BE2C (cell line): ENCODE measurements at places on chromosomes 6 and 20.

DNA sequence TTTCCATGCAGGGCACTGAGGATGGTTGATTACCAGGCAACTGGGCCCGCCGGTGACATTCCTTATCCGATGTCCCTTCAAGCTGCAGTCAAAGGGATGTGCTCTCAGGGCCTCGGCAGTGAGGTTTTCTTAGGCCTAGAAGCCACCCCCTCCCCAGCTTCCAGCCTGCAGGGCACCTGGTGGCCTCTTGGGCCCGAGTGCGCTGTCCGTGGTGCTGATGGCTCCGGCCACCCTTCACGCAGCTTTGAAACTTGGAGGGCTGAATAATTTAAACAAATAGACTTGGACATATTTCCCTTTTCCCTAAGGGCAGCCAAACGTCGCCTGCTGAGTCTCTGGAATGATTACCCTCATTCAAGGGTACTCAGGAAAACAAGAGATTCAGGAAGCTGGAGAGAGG lies 8.9 kb upstream of the MLN start:
- peak; percentile 35 for DNase-seq

DNA sequence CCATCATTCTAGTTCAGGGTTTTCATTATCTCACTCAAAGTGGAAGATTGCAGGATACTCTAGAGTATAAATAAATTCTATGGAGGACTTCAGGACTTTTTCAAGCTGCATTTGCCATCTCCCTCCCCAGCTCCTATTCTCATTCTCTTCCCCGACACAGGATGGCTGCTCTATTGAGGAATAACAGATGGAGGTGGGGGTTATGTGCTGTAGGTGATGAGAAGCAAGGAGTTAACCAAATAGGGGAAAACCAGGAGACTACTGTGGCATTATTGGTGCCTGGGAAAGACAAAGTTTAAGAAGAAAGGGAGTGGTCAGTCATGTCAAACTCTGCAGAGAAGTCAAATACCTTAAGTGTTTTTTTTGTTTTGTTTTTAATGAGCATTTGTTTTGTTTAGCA lies 109.3 kb downstream of the GRIK2 start:
- no peak for DNase-seq

DNA sequence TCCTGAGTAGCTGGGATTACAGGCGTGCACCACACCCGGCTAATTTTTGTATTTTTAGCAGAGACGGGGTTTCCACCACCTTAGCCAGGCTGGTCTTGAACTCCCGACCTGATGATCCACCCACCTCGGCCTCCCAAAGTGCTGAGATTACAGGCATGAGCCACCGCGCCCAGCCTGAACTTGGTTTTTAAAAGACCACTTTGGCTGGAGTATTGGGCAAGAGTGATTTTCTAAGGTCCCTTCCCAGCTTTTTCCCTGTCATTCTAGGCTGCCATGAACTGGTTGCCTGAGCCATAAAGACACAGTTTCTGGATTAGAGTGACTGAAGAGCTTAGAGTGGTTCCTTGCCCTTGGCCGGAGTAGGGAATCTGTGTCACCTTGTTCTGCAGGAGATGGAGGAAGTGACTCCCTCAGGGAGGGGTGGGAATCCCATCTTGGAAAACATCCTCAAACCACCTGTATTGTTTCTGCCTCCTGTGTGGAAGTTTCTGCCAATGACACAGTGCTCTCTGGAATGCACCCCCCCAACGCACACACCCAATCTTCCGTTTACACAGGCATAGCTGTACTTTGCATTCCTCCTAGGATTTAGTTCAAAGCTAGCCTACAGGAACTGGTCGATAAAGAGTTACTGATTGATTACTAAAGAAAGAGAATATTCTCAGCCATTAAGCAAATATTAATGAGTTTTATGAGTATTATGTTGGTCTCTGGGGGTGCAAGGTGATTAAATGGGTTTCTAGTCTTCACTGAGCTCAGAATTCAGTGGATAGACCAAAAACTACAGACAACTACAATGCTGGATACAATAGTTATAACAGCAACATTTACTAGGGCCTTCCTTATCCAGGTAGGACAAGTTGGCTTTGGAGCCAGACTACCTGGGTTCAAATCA lies 18.2 kb downstream of the BCL2L1 start:
- DNase-seq, result no peak

- DNase-seq, result no peak
Measured at GRCh38 chr20:63573647-63574131, 350 bp downstream of the HELZ2 start.

- no peak for DNase-seq
Measured at GRCh38 chr20:2080532-2081224, 20.9 kb upstream of the STK35 start.

DNA sequence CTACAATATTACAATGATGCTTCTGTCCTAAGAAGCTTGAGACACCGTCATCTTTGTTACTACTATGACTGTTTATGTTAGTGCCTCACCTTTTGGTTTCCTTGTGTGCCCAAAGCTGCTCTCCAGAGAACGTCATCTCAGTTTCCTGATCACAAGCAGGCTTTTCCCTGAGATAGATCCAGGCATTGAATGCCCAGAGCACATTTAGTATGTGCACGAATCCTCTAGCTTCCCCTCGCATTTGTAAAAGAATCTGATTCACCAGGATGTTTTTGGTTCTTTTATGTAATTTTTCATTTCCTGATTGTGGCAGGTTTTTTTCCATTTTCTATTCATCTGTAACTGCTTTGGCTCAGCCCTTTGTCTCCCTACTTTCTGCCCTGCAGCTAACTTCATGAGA lies 100.2 kb upstream of the TMEM181 start:
- DNase-seq, result no peak

DNA sequence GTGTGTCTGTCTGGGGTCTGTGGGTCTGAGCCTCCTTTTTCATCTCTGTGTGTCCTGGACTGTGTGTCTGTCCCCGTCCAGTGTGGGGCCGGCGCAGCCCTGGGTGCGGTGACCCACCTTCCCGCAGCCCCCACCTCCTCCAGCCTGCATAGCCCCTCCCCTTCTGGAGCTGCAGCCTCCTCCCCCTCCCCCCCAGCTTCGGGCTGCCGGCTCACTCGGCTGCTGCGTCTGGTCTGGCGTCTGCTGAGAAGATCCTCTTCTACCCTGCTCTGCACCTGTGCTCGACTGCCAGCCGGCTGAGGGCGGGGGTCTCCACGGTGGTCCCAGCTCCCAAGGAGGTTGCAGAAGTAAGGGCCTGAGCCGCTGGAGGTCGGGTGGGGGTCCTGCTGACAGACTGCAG lies 7.6 kb upstream of the LKAAEAR1 start:
- peak; percentile 59 for DNase-seq

GRCh38 chr6:144008120-144008811 lies at the start of gene PLAGL1:
TSS of gene PLAGL1 (minus strand) at chr6:144008259. CDS start at chr6:143948136, 60,123 bp downstream.
- peak; percentile 8 for DNase-seq

- no peak for DNase-seq
Measured at GRCh38 chr6:79676785-79677736, 45.9 kb downstream of the SH3BGRL2 start.

GRCh38 chr6:1047981-1048541 lies 263.8 kb upstream of the FOXQ1 start:
- no peak for DNase-seq

DNA sequence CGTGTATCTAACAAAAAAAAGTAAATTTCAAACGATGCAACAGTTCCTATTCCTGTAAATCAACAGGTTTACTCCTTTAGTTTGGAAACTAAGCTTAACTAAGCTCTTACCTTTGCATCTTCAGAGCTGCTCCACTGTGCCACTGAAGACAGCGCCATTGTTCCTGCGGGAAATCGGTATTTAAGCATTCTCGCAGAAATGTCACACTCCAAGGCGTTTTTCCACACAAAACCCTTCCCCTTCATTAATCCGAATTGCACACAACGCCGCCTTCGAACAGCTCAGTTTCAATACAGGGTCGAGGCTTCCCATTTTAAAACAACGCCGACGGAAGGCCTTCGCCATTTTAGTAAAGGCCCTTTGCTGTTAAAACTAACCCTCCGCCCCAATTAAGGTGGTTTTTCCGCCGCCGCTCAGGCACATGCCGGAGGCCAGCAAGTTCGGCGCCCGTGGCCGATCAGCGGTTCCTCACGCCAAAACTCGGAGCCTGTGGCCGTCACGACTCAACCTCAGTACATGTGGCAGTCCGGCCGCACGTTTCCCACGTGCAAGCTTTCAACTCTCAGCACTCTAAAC lies 35.4 kb upstream of the SYNCRIP start:
- DNase-seq, result no peak

- no peak for DNase-seq
Measured at GRCh38 chr6:82867946-82868345, 197.7 kb downstream of the UBE3D start.

- no peak for DNase-seq
Measured at GRCh38 chr6:111175109-111175508, 87.8 kb downstream of the SLC16A10 start.

GRCh38 chr20:61478094-61478493 lies 226.0 kb downstream of the CDH4 start:
- DNase-seq, result no peak

DNA sequence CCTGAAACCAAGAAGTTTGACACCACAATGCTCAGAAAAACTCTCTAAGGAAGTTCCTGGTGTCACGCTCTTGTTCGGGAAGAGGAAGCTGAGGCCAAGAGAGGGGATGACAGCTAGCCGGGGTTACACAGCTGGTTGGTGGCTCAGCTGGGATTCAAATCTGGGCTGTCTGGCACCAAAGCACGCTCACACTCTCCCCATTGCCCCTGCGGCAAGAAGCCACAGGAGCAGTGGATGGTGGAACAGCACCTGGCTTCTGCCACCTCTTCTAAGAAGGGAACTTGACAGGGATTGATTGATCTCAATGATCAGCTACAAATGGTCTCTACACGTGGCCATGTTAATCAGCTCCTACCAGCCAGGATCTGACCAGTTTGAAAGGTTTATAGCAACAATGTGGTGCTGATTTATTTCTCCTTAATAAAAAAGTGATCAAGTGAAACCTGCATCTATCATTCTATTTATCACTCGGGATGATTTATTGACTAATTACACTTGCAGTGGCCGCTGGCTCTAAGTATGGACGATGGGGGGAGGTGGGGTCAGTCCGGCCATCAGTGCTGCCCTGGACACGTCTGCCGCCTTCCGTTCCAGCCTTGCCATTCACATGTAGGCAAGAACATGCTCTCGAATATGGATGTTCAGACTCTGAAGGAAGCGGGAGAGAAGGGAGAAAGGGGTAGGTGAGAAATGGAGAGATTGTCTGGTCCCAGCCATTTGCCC lies 71.9 kb upstream of the TOP1 start:
- DNase-seq, result no peak

GRCh38 chr20:50845566-50846215 lies 50.8 kb downstream of the BCAS4 start:
- peak; percentile 73 for DNase-seq

GRCh38 chr6:94894300-94894699 lies 683.0 kb upstream of the MANEA start:
- no peak for DNase-seq

GRCh38 chr6:21597801-21598673 lies 4.5 kb downstream of the SOX4 start:
- no peak for DNase-seq

GRCh38 chr6:163354761-163355425 lies 59.6 kb upstream of the QKI start:
- peak; percentile 24 for DNase-seq

DNA sequence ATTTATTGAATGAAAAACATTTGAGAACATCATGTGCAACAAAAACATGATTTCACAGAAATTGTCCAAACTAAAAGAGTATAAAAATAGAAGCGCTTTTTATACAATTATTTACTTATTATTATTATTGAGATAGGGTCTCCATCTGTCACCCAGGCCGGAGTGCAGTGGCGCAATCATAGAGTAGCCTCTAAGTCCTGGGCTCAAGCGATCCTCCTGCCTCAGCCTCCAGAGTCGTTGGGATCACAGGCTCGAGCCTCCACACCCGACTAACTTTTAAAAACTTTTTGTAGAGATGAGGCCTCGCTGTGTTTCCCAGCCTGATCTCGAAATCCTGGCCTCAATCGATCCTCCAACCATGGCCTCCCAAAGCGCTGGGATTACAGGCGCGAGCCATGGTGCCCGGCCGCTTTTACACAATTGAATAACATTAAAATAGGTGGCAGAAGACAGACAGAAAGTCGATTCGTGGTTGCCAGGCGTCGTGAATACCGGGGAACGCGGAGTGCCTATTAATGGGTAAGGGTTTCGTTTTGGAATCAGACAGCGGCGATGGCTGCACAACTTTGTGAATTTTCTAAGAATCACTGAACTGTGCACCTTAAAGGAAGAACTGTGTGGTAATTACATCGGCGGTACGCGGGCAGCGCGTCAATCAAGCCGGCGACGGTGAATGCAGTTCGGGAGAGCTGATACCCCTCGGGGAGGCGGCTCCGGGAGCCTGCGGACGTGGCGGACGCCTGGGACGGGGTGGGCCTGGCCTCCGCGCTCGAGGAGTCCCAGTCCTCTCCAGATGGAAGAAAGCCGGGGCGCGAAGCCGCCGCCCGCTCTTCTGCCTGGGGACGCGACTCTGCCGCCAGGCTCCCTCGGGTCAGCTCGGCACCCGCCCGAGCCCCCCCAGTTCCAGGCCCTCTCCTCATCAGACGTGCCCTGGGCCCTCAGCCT lies 807 bp downstream of the TBC1D20 start:
- peak; percentile 52 for DNase-seq

DNA sequence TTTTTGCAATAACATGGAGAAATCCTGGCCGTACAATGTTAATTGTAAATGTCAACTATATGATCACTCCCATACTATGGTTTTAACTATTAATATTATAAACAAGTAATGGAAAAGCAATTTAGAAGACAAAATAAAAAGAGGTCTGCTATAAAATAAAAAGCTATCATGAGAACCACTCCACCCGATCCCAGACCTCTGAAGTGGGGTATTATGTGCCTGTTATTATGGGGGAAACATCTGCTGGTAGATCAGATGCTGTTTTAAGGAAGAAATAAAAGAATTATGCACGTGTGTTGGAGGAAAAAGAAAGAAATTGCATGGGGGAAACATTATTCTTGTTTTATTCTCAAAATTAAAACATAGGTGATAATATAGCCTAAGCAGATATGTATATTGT lies 615.7 kb upstream of the ARID1B start:
- no peak for DNase-seq

DNA sequence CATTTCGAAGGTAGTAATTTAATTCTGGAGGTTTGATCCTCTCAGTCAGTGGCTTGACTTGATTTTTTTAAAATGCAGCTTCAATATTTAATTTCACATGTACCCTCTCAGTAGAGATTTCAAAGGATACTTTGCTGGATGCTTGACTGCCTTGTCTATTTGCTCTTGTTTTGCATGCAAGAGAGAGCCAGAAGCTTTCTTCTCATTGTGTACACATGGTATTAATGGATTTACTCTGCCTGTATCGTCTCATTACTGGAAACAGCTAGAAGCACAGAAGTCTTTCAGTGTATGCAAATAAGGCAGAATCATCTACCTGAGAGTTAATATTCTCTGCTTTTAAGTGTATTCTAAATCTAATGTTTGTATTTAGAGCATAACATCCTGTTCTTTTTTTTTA lies 84.3 kb upstream of the FOXO3 start:
- no peak for DNase-seq
